COLO829 (cell line): ENCODE measurements at places on chromosomes 16 and 17.

GRCh38 chr16:20829536-20829935, 23.2 kb downstream of the REXO5 start:
- DNase-seq: no peak

- no peak for DNase-seq
Observed at GRCh38 chr17:42675965-42676423, 800 bp downstream of the PLEKHH3 start.

- DNase-seq: no peak
Observed at GRCh38 chr17:32318071-32318470, 23.9 kb downstream of the C17orf75 start.

DNA sequence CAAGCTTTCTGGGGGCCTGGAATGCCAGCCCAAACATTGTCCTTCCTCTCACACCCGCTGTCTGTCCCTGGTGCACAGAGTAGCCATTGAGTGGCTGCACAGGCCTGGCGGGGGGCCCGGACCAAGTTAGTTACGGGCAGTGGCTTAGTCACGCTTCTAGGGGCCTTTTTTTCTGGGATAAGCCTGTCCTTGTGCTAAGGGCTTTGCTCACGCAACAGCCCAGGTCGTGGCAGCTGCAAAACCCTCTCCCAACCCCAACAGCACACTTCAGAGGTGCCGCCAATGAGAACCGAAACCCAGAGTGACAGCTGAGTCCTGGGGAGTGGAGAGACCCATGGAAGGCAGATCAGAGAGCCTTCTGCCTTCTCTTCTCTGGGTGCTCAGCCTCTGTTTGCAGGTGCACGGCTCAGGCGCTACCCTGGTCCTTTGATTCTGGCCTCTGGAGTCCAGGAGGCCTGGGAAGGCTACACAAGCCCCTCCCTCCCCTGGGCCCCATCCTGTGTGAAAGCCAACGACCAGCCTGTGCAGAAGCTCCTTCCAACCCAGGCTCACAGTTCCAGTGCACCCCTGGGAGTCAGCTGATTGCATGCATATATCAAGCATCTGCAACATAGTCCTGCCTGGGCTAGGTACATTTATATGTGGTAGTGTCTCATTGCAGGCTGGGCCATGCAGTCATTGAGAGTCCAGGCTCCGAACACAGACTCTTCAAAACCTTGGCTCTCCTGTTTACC, 9.1 kb downstream of the WSCD1 start:
- DNase-seq: peak; percentile 9

GRCh38 chr17:13544765-13545164, 57.0 kb downstream of the HS3ST3A1 start:
- no peak for DNase-seq

DNA sequence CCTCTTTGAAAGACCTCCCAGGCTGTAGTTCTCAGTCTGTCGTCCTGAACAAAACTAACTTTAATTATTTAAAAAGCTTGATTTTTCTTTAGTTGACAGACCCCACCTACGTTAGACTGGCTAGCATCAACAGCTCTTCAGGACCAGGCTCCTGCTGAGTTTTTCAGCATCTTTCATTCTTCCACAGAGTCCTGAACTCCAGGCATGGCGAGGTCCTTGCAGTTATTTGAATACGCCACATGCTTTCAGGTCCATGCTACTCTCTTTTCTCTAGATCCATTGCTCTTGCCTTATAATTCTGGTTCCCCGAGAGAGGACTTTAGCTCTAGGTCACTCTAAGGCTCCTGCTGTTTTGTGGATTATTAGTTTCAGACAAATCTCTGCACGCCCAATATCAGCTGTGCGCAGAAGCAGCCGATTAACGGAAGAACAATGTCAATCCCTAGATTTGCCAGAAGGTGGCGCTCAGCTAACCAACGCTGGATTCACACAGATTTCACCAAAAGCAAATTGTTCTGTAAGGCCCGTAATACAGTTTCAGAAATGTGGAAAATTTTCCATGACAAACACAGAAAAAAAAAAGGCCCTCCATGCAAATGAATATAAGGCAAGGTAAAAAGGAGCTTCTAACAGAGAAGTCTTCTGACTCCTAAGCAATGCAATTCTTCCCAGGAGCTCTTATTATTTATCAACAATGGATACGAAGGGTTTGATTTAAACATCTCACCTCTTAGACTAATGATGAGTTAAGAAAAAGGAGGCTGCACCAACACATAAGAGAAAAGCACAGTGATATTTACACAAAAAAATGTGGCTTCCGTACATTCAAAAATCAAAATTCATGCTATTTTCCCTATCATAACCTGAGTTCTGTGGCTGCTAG, 33.5 kb upstream of the BCO1 start:
- DNase-seq: peak; percentile 41

DNA sequence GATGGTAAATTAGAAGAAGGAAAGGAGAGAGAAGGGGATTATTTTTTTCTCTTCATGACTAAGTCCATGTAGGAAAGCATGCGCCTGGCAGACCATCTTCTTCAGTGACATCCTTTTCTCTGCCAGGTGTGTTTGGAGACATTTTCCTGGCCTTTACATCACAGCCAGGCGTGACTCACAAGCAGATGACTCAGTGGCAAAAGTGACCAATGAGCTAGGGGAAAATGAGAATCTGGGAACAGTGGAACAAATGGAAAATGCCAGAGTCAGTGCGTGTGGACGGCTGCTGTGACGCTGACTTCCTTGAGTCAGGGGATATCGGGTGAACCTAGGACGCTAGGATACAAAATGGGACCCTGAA, 9.4 kb downstream of the KIAA0513 start:
- no peak for DNase-seq

DNA sequence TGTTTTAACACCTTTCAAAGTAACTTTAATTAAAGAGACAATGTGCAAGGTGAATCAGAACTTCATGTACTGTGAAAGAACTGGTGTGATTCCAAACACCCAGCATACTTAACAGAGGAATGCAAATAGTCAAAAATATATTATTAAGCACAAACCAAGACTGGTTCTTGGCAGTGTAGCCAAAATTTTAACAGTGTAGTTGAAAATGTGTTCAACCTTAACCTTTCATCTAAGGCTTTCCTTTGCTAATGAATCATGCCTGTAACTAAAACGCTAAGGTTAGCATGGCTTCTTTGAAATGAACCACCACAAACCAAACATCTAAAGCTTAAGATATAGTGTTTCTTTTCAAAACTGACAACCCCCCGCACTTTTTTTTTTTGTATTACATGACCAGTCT, 146.3 kb upstream of the AXIN2 start:
- no peak for DNase-seq

GRCh38 chr16:89282523-89282922, 65.0 kb downstream of the ZNF778 start:
- DNase-seq: no peak

GRCh38 chr16:68460067-68460466, 11.8 kb upstream of the SMPD3 start:
- DNase-seq: no peak

DNA sequence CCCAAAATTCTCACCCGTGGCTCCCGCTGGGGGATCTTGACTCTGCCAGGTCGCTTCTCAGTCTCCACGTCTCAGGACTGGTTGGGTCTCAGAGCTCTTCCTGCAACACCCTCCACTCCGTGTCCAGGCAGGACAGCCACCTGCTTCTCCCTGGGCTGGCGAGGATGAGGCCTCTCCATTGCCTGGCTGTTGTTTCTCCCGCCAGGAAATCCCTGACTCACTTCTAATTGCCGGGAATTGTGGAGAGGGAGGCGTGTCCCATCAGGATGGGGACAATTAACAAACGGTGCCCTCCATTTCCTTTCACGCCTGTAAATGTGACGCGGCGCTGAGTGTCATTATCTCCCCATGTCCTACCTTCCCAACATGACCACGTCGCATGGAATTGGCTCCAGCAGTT, 204.5 kb downstream of the RBFOX3 start:
- DNase-seq: no peak

DNA sequence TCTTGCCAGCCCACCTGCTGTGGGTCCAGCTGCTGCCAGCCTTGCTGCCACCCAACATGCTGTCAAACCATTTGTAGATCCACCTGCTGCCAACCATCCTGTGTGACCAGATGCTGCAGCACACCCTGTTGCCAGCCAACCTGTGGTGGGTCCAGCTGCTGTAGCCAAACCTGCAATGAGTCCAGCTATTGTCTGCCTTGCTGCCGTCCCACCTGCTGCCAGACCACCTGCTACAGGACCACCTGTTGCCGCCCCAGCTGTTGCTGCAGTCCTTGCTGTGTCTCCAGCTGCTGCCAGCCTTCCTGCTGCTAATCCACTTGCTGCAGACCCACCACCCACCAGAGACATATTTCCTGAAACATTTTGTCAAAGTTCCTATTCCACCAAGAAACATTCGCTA, 641 bp downstream of the KRTAP9-1 start:
- DNase-seq: no peak

DNA sequence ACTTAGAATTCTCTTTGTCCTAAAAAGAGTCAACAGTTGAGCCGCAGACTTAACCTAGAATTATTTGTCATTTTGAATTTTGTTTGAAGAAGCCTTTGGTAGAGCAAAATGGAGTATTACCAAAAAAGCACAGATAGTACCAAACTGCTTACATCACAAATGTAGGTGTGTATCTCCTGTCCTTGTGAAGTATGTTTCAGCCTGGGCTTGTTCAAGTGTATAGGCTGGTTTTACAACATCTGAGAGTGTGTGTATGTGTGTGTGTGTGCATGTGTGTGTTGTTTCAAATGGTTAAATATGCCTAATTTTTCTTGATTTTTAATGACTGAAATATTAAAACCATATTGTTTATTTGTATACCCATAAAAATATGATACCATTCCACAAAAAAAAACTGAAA, 188.7 kb upstream of the AXIN2 start:
- no peak for DNase-seq
